ENCODE measurements at places on chromosomes 4 and X. TPM values are rescaled to one million over a fixed set of nuclear protein-coding genes. Genes with fewer than 3 reads are reported as not detected.

MSMO1 gene
- 32.6 TPM for polyA plus RNA-seq

NOX1 gene
- not detected for polyA plus RNA-seq

STK26 gene
- polyA plus RNA-seq: 5.9 TPM

RBMXL3 gene
- not detected for polyA plus RNA-seq

WAS gene
- 2.9 TPM for polyA plus RNA-seq

GRCh38 chr4:100907465-100908454, 389.9 kb upstream of the EMCN start:
- no peak for DNase-seq

DNA sequence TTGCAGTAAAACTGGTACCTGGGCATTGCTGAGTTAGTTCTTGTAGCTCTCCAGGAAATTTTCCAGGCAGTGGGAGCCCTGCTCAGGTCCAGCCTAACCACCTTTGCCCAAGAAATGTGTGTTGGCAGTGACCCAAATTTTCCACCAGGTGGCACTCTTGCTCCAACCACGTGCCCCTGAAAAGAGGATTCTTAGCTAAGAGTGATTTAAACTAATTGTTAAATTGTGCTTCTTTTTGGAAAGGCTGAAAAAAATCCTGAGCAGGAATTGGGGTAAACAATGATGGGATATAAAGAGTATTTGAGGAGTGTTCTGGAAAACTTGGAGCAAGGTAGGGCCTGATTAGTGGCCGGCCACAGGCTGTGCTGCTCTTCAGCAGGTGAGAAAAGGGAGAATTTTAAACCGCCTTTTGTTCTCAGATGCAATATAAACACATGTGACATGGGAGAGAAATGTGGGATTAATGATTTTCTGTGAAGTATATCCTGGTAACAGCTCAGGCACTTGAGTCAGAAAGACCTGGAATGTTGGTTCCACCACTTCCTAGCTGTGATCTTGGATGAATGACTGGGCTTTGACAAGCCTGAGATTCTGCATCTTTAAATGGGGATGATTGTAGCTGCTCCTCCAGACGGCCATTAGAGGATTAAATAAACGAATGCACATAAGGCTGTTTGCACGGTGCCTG, 219.6 kb downstream of the PTTG2 start:
- peak; percentile 91 for DNase-seq

GRCh38 chr4:79763486-79764075, 309.4 kb downstream of the ANTXR2 start:
- no peak for DNase-seq

- DNase-seq: no peak
These were observed 133.6 kb upstream of the CPEB2 start for GRCh38 chr4:14868426-14869395.

DNA sequence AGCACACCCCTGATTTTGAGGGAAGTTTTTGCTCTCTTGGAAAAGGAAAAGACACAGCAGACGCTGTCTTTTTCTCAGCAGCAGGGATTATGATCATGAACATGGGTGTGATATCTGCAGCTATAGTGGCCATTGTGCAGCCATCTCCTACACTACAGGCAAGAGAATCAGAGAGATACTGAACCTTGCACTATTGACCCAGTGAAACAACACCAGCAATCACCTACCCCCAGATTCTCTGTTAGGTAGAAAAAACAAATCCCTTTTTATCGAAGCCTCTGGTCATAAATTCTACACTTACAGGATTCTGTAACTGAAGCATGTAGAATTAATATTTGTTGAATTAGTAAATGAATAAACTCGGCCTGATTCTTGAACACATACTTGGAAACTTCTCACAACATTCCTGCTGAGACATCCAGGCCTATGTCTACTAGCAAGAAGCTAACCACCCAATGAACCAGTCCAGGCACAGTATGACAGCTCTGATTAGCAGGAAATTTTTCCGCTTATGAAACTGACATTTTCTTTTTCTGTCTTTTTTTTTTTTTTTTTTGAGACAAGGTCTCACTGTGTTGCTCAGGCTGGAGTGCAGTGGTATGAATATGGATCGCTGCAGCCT, 5.0 kb upstream of the AFAP1 start:
- DNase-seq: no peak

GRCh38 chrX:55451626-55451989, 319 bp upstream of the MAGEH1 start:
- DNase-seq: no peak
